ENCODE measurements at places on chromosomes 7 and 10.

GRCh38 chr10:21314111-21314626 is 211.3 kb downstream of the SKIDA1 start:
- DNase-seq, result no peak

- DNase-seq, result no peak
Observed at GRCh38 chr10:48249763-48250351, 24.6 kb downstream of the FRMPD2 start.

- DNase-seq, result peak; percentile 84
Observed at GRCh38 chr10:128047351-128047750, 78.9 kb downstream of the MKI67 start.

DNA sequence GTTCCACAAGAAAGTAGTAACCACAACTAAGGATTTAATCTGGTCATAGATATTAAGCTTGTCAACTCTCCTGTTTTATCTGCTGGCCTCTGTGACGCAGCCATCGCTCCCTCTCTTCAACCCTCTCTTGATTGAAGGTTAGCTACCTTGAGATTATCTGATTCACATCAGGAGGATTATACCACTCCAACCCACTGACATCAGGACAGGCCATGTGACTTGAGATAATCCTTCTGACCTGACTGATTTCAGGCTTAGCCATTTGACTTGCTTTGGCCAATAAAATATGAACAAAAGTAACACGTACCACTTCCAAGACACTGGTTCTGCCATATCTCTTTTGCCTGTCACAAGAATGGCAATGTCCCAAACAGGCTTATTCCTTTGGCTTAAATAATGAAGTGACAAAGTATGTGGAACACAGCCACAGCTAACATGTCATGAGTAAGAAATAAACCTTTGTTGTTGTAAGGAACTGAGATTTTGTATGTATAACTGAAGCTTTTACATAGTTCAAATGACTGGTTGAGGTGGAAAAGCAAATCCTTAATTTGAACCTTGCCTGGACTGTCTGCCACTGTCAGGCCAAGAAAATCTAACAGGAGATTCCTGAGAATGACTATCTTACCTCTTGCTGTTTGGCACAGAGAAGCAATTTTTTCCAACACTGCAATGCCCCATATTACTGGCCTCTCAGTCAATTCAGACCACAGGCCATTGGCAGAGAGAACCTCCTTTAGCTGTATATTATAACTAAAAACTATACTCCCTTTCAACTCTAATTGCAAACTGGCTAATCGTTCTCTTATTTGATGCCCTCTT is 13.9 kb downstream of the ZNF438 start:
- DNase-seq, result no peak

DNA sequence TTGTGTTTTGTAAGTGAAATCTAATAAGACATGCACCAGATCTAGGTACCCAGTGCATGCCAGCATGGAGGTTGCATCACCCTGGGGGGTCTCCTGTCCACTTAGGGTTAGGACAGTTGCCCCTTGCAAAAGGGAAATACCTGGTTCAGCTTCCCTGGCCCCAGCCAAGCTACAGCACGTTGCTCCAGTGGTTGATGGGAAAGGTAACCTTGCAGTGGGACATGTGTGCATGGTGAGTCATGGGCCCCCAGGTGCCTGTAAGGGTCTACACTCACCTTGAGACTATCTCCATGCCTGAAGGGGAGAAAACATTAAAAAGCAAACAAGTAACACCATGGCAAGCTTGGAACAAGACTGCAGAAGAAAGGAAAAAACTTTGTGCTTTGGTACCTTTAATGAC is 143.9 kb downstream of the LSM5 start:
- DNase-seq, result no peak

GRCh38 chr10:119257899-119258419 is 50.6 kb downstream of the GRK5 start:
- DNase-seq, result no peak

DNA sequence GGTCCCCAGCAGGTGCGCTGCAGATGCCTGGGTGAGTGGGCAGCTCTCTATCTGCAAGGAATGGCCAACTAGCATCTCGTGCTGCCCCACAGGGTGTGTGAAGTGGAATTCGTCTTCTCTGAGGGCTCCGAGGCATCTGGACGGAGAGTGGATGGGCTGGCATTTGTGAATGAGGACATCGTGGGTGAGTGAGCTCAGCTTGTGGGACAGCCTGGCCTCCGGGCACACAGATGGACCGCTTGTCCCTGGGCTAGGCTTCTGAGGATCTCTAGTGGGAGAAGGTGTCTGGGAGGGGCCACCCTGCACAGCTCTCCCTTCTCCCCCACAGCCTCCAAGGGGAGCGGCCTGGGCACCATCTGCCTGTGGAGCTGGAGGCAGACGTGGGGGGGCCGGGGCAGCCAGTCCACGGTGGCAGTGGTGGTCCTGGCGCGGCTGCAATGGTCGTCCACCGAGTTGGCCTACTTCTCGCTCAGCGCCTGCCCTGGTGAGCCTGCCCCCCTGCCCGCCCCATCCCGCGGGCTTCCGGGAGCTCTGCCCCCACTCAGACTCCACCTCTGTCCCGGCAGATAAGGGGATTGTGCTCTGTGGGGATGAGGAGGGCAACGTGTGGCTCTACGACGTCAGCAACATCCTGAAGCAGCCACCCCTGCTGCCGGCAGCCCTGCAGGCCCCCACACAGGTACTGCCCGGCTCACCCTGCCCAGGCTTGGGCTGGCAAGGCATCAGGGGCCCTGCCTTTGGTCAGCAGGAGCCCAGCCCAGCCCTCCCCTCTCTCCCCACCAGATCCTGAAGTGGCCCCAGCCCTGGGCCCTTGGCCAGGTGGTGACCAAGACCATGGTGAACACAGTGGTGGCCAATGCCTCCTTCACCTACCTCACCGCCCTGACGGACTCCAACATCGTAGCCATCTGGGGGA is 6.3 kb downstream of the POLR2J start:
- no peak for DNase-seq

DNA sequence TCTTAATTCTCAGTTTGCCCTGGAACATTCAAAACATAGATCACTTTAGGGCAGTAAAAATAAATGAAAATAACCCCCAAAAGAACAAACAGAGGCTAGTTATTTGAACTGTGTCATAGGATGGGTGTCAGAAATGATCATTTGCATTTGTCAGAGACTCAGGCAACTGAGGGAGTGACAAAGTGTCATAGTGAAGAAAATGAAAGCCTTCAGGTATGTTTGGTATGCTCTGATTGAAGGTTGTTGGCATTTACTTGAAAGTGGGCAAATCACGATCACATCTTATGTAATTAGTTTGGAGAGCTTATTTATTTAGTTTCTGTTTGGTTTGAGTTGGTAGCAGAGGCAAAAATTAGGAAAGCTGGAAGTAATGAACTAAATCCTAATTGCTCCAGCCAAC is 880.9 kb downstream of the ANKRD7 start:
- DNase-seq, result no peak

GRCh38 chr10:47348661-47349470 is 703 bp downstream of the RBP3 start:
- no peak for DNase-seq

DNA sequence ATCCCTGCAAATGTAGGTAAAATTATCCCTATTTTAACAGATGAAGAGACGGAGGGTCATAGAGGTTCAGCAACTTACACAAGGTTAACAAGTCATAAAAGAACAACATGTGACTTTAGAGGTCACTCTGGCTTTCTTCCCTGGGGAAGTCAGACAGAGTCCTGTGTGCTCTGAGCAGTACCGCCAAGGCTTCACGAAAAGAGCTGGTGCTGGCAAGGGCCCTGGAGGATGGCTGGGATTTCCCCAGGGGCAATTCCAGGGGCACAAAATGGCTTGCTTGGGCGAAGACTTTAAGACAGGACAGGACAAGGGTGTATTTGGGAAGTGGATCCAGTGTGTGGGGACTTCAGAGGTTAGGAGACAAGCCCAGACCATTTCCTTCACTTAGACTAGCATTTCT is 144.1 kb downstream of the PIP4K2A start:
- no peak for DNase-seq

GRCh38 chr7:41738806-41739205 is 35.9 kb upstream of the INHBA start:
- DNase-seq, result no peak

DNA sequence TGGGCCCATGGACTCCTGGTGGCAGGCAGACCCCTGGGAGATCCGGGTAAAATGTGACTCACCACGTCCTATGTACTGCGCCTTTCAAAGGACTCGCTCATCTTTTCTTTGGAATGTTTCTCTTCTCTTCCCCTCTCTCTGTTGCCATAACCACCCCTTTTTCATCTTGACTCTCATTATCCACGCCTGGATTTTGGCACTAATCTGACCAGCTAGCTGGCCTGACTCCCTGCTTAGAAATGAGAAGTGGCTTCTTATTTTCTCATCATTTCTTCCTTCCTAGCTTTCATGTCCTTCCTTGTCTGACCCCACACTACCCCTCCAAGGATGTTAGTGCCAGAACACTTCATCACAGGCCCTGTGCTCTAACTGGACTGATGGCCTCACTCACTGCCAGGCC is 98.0 kb upstream of the FAM171A1 start:
- DNase-seq, result no peak

DNA sequence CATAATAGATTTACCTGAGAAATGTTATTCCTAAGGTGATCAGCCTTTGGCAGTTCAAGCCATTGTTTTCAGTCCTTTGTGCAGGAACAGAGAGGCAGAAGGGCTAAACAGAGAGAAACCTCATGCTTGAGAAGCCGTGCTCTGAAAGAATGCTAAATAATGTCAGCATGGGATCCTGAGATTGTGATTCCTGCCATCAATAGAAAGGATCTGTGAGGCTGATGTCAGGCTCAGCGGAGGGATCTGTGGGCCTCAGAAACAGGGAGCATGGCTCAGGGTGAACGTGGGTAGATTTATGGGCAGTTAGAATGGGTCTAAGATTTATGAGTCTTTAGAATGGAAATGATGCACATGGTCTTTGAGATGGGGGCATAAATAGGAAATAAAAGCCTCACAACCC is 439.2 kb upstream of the IGFBP3 start:
- no peak for DNase-seq

DNA sequence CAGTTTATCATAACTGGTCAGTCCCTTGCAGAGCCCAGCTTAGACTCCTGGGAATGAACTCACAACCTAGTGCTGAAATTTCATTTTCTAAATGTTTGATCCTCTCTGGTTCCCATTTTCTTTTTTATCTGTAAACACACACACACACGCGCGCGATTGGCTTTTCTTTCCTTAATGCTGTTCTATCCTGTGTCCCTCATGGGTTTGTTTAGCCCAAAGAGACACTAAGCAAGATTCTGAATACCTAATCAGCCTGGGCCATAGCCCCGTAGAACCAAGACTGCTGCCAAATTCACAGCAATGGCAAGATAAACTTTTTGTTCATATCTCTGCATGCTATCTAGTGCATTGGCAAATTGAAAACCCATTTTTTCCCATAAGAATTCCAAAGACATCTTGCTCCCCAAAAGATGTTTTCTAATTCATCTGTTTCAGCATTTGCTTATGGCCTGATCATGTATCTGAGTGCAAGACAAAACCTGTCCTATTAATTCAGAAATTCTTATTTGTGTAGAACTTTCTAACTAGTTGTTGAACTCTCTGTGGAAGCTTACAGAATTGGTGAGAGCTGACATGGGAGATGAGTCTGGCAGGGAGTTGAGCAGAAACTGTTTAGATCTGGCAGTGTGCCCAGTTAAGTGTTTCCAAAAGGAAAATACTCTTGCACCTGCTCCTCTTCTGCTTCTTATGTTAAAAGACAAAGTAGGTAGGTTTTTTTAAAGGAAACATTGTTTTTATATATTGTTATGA is 1.8 kb upstream of the IFIT1 start:
- DNase-seq, result no peak

DNA sequence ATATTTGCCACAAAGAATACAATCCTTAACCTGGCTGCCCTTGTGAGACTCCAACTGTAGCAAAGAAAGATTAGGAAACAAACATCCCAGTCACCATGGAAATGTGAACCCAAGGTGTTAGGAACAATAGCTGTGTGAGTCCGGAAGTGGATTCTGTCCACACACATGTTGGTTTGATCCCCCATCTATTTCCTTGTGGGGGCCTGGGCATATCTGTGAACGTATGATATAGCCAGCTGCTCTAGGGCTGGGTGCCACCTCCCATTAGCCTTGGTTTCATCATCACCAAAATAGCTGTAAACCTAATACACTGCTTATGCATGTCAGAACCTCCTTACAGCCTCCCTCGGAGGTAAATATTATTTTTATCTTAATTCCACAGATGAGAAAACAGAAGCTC is 26.4 kb downstream of the GRK5 start:
- no peak for DNase-seq

- DNase-seq, result no peak
Observed at GRCh38 chr7:17674166-17674942, 265.9 kb downstream of the SNX13 start.

GRCh38 chr7:26370011-26370410 is 78.3 kb downstream of the SNX10 start:
- DNase-seq, result no peak

GRCh38 chr10:110017052-110017451 is 9.3 kb downstream of the ADD3 start:
- DNase-seq, result no peak

DNA sequence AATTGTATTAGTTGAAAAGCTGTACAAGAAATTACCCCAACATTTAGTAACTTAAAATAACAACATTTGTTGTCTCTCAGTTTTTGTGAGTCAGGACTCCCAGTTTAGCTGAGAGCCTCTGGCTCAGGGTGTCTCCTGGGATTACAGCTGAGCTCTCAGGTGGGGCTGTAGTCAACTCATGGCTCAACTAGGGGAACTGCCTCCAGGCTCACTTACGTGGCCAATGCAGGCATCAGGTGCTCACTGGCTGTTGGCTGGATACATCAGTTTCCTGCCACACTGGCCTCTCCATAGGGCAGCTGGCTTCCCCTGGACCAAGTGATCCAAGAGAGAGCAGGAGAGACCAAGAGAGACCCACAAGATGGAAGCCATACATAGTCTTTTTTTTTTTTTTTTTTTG is 17.5 kb downstream of the CCNY start:
- no peak for DNase-seq

GRCh38 chr10:5574642-5575131 is 49.9 kb downstream of the CALML3 start:
- DNase-seq, result no peak

GRCh38 chr10:65110009-65110408 is 1588.8 kb downstream of the REEP3 start:
- no peak for DNase-seq

DNA sequence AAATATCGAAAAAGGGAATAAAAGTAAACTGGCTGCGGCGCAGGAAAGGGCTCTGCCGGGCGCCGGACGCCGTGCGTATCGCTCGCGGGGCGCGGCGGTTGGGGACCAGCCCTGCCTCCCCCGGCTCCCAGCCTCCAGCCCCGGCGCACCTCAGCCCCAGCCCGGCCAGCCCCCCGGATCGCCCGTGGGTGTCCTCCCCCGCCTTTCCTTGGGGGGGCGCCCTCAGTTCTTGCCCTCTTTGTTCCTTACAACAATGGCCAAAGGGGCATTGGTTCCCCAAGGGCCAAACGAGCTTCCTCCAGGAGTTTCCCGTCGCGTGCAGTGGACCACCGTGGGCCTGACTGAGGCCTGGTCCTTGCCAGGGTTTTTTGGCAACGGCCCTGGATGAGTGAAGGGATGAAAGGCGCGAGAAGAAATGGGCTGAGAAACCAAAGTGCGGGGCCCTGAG is 1.2 kb downstream of the MACROH2A2 start:
- no peak for DNase-seq

- DNase-seq, result no peak
Observed at GRCh38 chr7:130935564-130936157, 201.7 kb upstream of the KLF14 start.
